ENCODE measurements at places on chromosomes 12 and 14. TPM values are rescaled to one million over a fixed set of nuclear protein-coding genes. Genes with fewer than 3 reads are reported as not detected.
A peak's percentile ranks its signal among the peaks of the same experiment; 100 is the strongest.

The KERA gene
- total RNA-seq = 1.3 TPM

The GLI1 gene
- 2.6 TPM for total RNA-seq

The MAGOHB gene
- 20.3 TPM for total RNA-seq

The MMP17 gene
- total RNA-seq = 16.5 TPM

The RHOJ gene
- total RNA-seq = 11.9 TPM

The RDH12 gene
- total RNA-seq = 0.28 TPM

The MLF2 gene
- 157 TPM for total RNA-seq

The RERG gene
- total RNA-seq = 6.6 TPM

DNA sequence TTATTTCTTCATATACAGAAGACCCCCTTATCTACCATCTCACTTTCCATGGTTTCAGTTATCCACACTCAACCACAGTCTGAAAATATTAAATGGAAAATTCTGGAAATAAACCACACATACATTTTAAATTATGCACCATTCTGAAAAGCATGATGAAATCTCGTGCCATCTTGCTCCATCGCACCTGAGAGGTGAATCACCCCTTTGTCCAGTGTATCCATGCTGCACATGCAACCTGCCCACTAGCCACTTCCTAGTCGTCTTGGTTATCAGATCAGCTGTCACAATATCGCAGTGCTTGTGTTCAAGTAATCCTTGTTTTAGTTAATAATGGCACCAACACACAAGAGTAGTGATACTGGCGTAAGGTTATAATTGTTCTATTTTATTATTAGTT is 145.7 kb downstream of the C12orf42 start:
- no peaks in the 10 kb centered on the region for H3K36me3 ChIP-seq
- no peak overlapping the region for H3K4me3 ChIP-seq
- DNase-seq = no peak
- no peaks in the 10 kb centered on the region for H3K27me3 ChIP-seq
- H3K27ac ChIP-seq = no peak overlapping the region

DNA sequence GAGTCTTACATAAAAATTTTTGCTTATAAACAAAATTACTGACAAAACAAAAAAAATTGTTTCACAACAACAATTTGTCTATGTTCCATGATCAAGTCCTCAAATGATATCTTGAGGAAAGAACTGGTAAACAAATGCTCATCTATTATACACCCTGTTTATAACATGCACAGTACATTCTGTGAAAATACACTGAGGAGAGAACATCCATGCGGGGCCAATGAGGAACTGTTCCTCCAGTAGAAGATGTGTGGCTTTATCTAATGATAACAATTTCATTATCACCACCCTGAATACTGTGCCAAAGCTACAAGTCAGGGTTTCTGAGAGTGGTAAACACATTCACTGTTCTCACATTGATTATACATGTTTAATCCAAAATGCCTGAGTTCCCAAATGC is 10.8 kb downstream of the MLH3 start:
- no peak for DNase-seq
- no peak overlapping the region for H3K27ac ChIP-seq
- peaks cover 19% of the 10 kb centered on the region for H3K36me3 ChIP-seq
- H3K4me1 ChIP-seq = peaks cover 4% of the 10 kb centered on the region
- no peak overlapping the region for H3K4me3 ChIP-seq

GRCh38 chr12:116318576-116319232 is 41.2 kb upstream of the MED13L start:
- DNase-seq = peak; percentile 98
- no peak overlapping the region for H3K27ac ChIP-seq
- H3K4me3 ChIP-seq = no peak overlapping the region
- H3K36me3 ChIP-seq = no peaks in the 10 kb centered on the region

DNA sequence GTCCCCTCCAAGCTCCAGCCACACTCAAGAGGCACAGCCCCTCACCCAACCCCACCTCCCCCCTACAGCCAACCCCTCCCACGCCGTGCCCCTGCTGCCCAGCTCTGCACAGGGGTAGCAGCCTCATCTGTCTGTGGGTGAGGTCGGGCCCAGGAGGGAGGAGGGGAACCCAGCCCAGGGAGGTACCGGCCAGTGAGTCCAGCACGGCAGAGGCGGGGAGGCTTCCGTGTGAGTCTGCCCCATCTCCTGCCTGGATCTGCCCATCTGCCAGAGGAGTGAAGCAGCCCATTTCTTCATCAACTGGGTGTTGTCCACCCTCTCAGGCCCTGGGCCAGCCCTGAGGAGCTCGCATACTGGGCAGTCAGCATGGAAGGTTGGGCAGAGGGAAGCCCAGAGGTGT is 54.2 kb downstream of the CCNK start:
- H3K4me3 ChIP-seq = no peak overlapping the region
- H3K36me3 ChIP-seq = peaks cover 12% of the 10 kb centered on the region
- H3K4me1 ChIP-seq = peaks cover 82% of the 10 kb centered on the region
- H3K27me3 ChIP-seq = no peaks in the 10 kb centered on the region

DNA sequence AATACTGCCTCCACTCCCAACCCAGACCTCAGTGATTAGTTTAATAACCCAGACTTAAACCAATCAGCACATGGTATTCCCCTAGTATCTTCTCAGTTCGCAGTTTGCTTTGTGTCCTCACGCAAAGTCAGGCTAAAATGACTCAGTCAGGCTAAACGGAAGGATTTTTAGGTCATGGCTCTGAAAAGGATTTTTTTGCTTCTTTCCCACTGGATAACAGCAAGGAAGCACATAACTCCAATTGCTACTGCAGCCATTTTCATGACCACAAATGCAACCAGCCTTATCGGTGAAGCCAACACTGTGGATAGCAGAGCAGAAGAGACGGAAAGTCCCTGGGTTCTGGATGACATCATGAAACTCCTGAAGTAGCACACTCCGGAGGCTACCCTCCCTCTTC is 67.7 kb downstream of the ZC3H14 start:
- no peaks in the 10 kb centered on the region for H3K27me3 ChIP-seq
- peaks cover 4% of the 10 kb centered on the region for H3K36me3 ChIP-seq
- H3K4me1 ChIP-seq = no peaks in the 10 kb centered on the region
- H3K4me3 ChIP-seq = no peak overlapping the region

- peaks cover 2% of the 10 kb centered on the region for H3K4me1 ChIP-seq
- H3K36me3 ChIP-seq = no peaks in the 10 kb centered on the region
- H3K4me3 ChIP-seq = no peak overlapping the region
- H3K27me3 ChIP-seq = no peaks in the 10 kb centered on the region
Measured at GRCh38 chr12:52313926-52314325, 7.3 kb downstream of the KRT83 start.

DNA sequence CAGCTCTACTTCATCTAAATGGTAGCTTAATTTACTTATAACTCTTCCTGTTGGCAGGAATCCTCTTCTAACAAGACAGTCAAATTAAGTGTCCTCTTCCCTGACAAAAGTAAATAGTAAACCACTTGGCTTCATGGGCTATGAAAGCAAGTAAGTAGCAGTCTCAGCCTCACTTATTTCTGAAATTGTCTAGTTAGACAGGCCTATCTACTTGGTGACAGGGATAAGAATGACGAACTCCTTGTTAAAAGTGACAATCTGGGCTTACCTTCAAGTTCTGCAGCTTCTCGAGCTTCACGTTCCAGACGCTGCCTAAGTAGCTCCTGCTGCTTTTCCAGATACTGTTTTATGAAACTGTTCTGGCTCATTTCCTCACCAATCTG is 4.7 kb downstream of the ACIN1 start:
- peaks cover 24% of the 10 kb centered on the region for H3K36me3 ChIP-seq
- no peak overlapping the region for H3K27ac ChIP-seq
- no peak for DNase-seq
- H3K4me1 ChIP-seq = no peaks in the 10 kb centered on the region

DNA sequence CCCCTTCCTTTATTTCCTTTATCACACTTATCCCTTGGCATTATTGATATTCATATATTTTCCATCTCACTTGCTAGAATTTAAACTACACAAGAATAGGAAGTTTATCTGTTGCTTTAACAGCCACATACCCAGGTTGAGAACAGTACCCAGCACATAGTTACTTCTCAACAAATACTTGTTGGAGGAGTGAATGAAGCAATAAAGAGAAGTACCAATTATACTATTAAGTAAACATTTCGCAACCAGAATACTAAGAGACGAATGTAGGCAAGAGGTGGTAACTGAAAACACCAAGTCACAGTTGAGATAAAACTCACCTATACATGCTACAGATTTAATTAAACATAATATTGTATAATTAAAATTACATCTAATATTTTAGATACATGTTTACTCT is 110.9 kb downstream of the FSCB start:
- no peaks in the 10 kb centered on the region for H3K4me1 ChIP-seq
- no peaks in the 10 kb centered on the region for H3K36me3 ChIP-seq
- DNase-seq = no peak
- H3K27ac ChIP-seq = no peak overlapping the region
- H3K4me3 ChIP-seq = no peak overlapping the region
- H3K27me3 ChIP-seq = no peaks in the 10 kb centered on the region

- H3K4me1 ChIP-seq = peaks cover 3% of the 10 kb centered on the region
- no peaks in the 10 kb centered on the region for H3K36me3 ChIP-seq
- no peak for DNase-seq
- no peaks in the 10 kb centered on the region for H3K27me3 ChIP-seq
- no peak overlapping the region for H3K27ac ChIP-seq
Measured at GRCh38 chr14:100030452-100031153, 34.6 kb upstream of the EVL start.

GRCh38 chr12:41681898-41682297 is 462.8 kb downstream of the GXYLT1 start:
- no peaks in the 10 kb centered on the region for H3K27me3 ChIP-seq
- no peak for DNase-seq
- no peak overlapping the region for H3K4me3 ChIP-seq
- H3K36me3 ChIP-seq = no peaks in the 10 kb centered on the region

DNA sequence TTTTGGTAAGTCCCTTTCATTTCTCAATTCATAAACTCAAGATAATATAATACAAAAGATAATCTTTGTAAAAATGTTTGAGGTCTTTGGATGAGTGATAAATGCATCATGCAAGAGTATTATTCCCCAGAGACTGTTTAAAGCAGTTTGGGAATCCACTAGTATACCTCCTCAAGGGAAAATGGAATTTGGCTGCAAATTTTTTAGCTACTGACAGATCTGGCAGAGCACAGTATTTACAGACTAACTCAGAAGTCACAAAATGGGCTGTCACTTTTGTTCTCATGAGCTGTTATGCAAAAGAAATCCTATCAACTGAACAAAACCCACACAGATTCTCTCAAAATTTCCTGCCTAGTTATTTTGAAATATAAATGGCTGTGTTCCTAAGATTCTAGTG is 9.9 kb downstream of the SPIC start:
- DNase-seq = no peak
- H3K36me3 ChIP-seq = no peaks in the 10 kb centered on the region
- no peak overlapping the region for H3K27ac ChIP-seq
- no peaks in the 10 kb centered on the region for H3K27me3 ChIP-seq
- H3K4me1 ChIP-seq = no peaks in the 10 kb centered on the region

- H3K4me3 ChIP-seq = peak overlapping the region; percentile 36
- H3K27ac ChIP-seq = no peak overlapping the region
- DNase-seq = no peak
Measured at GRCh38 chr14:104724407-104724980, 465 bp downstream of the ADSS1 start.

DNA sequence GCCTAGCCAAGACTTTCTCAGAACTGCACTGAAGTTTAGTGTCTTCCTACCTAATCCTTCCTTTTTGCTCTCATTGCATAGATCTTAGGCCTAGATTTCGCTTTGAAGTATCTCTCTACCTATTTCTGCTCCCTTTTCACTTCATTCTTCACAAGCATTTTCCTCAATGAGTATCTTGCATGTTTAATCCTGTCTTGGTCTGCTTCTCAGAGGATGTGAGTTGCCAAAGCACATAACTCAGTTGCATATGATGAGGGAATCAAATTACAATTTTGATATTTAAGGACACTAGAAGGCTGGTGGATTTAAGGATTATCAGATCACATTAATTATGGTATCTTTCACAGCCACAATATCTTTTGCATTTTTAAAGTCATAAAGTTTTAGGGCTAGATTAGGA is 195.5 kb upstream of the DAAM1 start:
- no peaks in the 10 kb centered on the region for H3K4me1 ChIP-seq
- H3K27me3 ChIP-seq = no peaks in the 10 kb centered on the region
- no peak overlapping the region for H3K4me3 ChIP-seq
- no peak overlapping the region for H3K27ac ChIP-seq
- no peaks in the 10 kb centered on the region for H3K36me3 ChIP-seq
- no peak for DNase-seq

- no peak overlapping the region for H3K4me3 ChIP-seq
- H3K27ac ChIP-seq = no peak overlapping the region
- H3K36me3 ChIP-seq = no peaks in the 10 kb centered on the region
Measured at GRCh38 chr12:78470354-78471195, 394.0 kb upstream of the SYT1 start.

GRCh38 chr14:93115069-93115820 is 480 bp downstream of the ITPK1 start:
- H3K4me1 ChIP-seq = peaks cover 43% of the 10 kb centered on the region
- peak overlapping the region; percentile 62 for H3K4me3 ChIP-seq
- DNase-seq = peak; percentile 95
- peak overlapping the region; percentile 79 for H3K27ac ChIP-seq
- no peaks in the 10 kb centered on the region for H3K36me3 ChIP-seq
- H3K27me3 ChIP-seq = no peaks in the 10 kb centered on the region

DNA sequence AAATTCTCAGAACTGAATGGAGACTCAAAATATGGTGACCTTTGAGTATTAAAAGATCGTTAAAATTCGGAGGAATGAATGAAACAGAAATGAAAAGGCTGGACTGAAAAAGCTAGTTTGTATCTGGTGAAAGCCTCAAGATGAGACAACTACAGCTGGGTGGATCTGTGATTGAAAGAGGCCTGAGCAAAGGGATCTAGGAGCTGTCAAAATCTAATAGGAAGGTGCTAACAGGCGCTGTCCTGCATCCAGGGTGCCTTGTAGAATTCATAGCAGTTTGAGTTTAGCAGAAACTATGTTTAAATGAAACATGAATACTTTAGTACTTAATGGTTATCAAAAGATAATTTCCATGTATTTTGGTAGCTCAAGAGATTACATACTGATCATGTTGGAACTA is 2.3 kb downstream of the YY1 start:
- peaks cover 12% of the 10 kb centered on the region for H3K4me1 ChIP-seq
- no peak for DNase-seq
- H3K4me3 ChIP-seq = peak overlapping the region; percentile 72

DNA sequence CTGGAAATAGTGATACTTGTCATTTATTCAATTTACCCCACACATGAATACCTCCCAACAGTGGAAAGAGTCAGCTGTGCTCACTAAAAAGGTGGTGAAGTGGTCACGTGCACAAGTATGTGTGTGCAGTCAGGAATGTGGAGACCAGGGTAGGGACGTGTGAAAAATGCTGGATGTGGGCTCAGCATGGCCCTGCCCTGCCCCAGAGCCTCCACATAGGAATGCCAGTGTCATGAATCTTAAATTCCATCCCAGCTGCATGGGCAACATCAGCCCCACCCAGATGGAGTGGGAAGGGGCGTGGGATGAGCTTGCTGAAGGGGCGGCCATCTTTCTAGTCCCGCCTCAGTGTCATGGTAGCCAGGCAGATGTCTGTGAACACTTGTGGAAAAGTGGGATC is 87.7 kb downstream of the C12orf75 start:
- H3K36me3 ChIP-seq = no peaks in the 10 kb centered on the region
- H3K27me3 ChIP-seq = no peaks in the 10 kb centered on the region
- no peak overlapping the region for H3K27ac ChIP-seq
- H3K4me3 ChIP-seq = no peak overlapping the region
- DNase-seq = no peak

GRCh38 chr14:54109521-54110120 is 153.0 kb upstream of the BMP4 start:
- H3K4me3 ChIP-seq = no peak overlapping the region
- no peaks in the 10 kb centered on the region for H3K36me3 ChIP-seq
- H3K27me3 ChIP-seq = no peaks in the 10 kb centered on the region
- H3K4me1 ChIP-seq = no peaks in the 10 kb centered on the region

GRCh38 chr12:105764216-105764835 is 374.4 kb downstream of the NUAK1 start:
- no peaks in the 10 kb centered on the region for H3K27me3 ChIP-seq
- no peak overlapping the region for H3K4me3 ChIP-seq
- no peak for DNase-seq
- no peaks in the 10 kb centered on the region for H3K36me3 ChIP-seq
